Urothelium cell line (cell line): ENCODE measurements at places on chromosomes 3 and 15.

DNA sequence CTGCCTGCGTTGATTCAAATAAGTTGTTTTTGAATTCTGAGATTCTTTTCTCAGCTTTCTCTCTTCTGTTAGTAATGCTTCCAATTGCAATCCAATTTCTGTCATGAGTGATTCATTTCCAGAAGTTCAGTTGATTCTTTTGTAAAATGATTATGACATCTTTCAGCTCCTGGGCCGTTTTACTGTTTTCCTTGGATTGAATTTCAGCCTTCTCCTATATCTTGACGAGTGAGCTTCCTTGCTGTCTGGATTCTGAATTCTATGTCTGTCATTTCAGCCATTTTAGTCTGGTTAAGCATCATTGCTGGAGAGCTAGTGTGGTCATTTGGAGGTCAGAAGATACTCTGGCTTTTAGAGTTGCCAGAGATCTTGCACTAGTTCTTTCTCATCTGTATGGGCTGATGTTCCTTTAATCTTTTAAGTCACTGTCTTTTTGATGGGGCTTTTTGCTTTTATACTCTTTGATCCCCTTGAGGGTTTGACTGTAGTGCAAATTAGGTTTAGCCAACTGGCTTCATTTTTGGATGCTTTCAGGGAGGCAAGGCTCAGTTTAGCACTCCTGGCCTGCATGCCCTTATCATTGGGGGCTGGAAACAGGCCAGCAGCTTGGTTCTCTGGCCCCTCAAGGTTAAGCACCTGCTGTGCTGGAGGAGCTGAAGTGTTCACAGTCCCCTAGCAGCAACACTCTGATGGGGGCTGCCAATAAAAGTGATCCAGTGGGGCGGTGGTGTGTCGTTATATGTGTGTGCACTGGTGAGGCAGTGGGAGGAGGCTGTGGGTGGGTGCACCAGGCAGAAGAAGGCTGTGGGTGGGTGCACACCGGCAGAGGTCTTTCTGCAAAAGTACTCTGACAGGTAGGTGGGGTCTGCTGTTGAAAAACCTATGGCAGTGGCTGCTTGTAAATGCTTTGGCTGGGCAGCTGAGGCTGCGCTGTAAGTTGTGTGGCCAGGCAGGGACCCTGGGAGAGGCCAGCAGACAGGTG, 51.2 kb downstream of the MCTP2 start:
- DNase-seq, result no peak

DNA sequence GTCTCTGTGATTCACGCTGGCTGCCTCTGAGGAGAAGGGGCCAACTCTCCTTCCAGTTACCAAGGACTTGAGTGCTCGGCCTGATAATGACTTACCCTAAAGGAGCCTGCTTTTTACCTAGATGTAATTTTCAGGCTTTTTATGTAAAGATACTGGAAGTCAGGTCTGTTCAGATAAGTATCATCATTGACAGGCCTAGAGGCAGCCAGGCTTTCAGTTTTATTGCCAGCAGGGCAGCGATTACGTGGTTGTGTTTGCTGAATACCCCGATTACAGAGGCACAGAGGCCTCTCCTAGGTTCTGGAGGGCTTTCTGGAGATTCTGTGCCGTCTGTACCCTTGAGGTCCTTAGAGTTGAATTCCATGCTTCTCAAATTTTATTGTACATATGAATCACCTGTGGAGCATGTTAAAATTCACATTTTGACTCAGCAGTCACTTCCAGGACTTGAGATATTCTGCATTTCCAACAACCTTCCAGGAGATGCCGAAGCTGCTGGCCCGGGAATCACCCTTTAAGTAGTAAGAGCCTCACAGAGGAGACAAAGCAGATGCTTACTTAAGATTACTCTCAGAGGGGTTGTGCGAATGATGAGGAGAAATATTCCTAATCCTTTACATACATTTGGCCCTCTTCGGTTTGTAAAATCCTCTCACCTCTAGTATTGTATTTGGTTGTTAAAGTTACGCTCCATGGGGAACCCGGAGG, 160.1 kb upstream of the BHLHE40 start:
- DNase-seq, result no peak

GRCh38 chr3:77549034-77549433, 509.1 kb downstream of the ROBO2 start:
- DNase-seq, result no peak

GRCh38 chr3:52798376-52798977, 3.9 kb downstream of the ITIH3 start:
- DNase-seq, result peak; percentile 34

DNA sequence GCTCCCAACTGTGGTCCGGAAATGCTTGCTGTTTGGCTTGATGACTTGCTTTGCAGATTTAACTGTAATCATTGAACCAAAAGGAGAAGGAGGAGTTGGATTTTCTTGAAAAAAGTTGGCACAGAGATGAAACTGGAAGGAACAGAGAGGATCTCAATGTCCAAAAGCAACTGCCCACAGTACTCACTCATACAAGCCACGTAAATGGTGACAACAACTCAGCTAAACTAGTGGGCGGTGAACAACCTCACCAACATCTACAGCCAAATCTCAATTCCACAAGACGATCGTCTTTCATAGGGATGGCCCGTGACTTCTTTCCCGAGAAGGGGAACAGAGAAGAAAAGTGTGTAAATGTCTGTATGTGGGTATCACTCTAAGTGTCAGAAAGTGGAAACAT, 48.1 kb downstream of the MYO5C start:
- no peak for DNase-seq

- no peak for DNase-seq
Measured at GRCh38 chr3:31613177-31613576, 80.5 kb downstream of the STT3B start.

GRCh38 chr3:165464736-165465135, 268.6 kb upstream of the SLITRK3 start:
- DNase-seq, result no peak

DNA sequence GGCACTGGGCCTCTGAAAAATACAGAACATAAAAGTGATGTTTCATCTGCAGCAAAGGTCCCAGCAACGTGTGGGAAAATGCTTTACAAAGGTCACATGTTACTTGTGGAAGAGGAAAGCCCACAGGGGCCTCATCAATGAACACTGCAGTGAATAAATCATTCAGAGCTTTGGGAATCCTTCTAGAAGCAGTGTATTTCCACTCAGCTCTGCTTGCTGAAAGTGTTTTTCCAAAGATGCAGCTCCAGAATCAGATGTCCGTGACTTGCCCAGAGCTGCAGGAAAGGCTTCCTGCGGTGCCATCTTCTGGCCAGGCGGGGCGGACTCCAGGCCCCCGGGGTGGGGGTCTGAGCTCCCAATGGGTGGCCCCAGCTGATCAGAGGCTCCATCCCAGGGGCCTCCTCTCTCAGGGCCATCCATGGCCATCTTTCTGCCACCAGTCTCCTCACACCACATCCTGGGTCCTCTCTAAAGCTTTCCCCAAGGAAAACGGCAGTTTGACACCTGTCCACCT, 81.5 kb downstream of the C3orf70 start:
- no peak for DNase-seq

DNA sequence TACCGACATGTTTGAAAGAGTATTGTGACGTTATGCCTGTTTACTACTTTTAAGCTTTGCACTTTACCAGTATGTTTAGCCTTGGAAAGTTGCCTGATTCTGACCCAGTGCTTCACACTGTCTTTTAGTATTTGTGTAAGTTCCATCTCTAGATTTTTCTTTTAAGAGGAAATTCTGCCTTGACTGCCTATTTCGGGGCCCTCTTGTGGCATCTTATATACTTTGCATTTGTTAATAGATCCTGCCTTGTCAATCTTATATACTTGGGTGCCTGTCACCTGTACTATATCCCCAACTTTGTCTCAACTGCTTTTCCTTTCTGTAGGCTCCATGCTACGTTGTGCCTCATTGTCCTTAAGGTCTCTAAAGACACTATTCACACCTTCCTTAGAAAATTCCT, 244.6 kb downstream of the STXBP5L start:
- DNase-seq, result no peak

GRCh38 chr3:129528589-129529100, at the start of gene RHO:
TSS of gene RHO (plus strand) at chr3:129528639. CDS start at chr3:129528734, 95 bp downstream.
- no peak for DNase-seq

- DNase-seq, result no peak
Measured at GRCh38 chr15:74383286-74383685, 15.8 kb upstream of the CYP11A1 start.

- peak; percentile 10 for DNase-seq
Measured at GRCh38 chr3:77158730-77159581, 119.1 kb downstream of the ROBO2 start.

- DNase-seq, result peak; percentile 35
Measured at GRCh38 chr3:189967254-189967865, 153.3 kb downstream of the P3H2 start.

DNA sequence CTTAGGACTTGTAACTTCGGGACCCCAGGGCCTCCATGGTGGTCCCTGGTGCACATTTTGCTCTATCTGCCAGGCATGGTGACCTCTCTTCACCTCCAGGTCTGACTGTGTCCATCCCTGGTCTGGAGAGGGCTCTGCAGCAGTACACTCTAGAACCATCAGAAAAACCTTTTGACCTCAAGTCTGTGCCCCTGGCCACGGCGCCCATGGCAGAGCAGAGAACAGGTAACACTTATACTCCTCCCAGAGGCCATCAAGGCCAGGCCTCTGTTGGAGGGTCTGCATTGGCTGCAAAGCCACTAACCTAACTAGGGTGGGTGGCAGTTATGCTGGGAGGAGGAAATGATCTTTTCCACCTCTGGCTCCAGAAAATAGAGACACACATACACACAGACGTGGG, 10.3 kb upstream of the HMCES start:
- DNase-seq, result no peak

GRCh38 chr3:190321789-190322603, at the start of gene CLDN1:
TSS of gene CLDN1 (minus strand) at chr3:190322446. CDS start at chr3:190322206, 240 bp downstream.
- peak; percentile 91 for DNase-seq

DNA sequence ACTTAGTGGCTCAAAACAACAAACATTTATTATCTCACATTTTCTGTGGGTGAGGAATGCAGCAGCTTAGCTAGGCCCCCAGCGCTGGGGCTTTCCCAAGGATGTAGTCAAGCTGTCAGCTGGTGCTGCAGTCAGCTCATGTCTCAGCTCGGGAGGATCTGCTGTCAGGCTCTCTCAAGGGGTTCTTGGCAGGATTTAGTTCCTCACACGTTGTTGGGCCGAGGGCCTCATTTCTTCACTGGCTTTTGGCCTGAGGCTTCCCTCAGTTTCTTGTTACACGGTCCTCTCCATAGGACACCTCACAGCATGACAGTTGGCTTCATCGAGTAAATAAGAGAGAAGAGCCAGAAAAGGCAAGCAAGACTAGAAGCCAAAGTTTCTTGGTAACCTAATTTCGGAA, 13.7 kb upstream of the U2SURP start:
- no peak for DNase-seq

DNA sequence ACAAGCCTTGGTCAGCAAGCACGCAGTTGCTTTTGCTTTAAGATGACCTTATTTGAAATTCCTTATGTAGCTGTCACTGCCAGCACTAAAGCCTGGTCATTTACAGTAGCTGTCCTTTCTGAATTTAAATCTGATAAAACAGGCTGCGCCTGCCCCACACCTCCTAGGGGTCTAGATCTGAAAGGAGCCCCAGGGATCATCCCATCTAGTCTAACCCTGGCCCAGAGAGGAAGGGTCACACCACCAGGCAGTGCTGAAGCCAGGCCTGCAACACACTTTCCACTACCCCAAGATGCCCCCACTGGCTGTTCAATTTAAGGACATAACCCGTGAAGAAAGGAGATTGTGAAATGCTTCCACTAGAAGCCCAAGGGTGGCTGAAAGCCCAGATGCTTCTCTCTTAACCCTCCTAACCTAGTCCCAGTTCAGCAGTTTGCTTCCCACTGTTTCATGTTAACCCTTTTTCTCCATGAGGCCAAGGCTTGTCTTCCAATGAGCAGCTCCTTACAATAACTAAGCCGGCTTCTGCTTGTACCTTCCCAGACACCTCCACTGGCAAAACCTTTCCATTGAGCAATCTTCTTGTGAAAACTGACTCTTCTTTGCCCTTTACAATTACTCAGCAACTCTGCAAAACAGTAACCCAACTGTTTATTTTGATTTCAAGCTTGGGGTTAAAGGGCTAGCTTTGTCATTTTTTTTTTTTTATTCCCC, 198.9 kb upstream of the LPP start:
- no peak for DNase-seq

- peak; percentile 11 for DNase-seq
Measured at GRCh38 chr3:28576614-28577200, 228.1 kb upstream of the AZI2 start.

- DNase-seq, result no peak
Measured at GRCh38 chr3:178270838-178271237, 265.4 kb upstream of the KCNMB2 start.

- no peak for DNase-seq
Measured at GRCh38 chr15:75456710-75457109, 5.2 kb upstream of the SIN3A start.

DNA sequence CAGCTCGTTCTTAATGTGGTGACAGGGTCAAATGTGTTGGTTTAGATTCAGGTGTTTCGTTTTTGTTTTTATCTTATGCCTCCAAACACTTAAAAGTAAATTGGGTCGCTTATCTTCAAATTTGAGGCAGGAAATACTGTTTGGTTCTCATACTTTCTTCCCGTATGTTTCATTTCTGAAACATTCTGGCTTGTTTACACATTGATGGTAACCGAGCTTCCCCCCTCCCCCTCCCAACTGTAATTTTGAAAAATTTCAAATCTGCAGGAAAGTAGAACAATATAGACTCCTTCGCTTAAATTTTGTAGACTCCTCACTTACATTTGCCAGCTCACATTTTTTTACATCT, 64.9 kb downstream of the CMTM8 start:
- DNase-seq, result no peak

DNA sequence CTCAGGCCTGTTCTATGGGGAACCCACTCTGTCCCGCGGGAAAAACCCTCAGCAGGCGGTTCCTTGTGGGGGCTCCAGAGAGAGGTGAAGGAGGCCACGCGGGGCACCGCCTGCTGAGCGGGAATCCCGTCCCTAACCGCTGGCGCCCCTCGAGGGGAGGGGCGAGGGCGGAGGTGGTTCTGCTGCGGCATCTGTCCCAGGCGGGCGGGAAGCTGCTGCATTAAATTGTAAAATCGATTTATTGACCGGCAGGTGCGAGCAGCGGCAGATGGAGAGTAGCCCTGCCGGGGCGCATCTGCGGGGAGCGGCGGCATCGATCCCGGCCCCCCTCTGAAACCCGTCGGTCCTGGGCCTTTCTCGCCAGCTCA, 3.7 kb upstream of the DLL4 start:
- no peak for DNase-seq

- DNase-seq, result no peak
Measured at GRCh38 chr15:70214276-70214675, 116.6 kb upstream of the TLE3 start.

DNA sequence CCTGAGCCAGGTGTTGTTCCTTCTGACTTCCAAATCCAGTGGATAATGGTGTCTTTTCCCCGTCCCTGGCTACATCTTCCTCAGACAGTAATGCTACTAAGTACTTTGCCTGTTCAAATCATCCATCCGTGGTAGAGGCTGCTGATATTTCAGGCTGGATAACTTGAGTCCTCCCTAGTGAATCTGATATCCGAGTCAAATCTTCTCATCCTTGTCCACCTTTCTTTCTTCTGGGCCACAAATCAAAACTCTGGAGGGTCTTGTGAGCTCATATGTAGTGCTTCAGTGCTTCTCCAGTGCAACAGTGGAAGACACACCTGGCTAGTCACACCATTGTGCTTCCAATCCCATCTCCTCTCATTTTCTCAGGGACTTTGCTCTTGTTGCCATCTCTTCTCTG, 11.2 kb downstream of the SH3GL3 start:
- no peak for DNase-seq

GRCh38 chr15:82551646-82552247, 11.5 kb upstream of the RPS17 start:
- DNase-seq, result no peak
